ENCODE measurements at places on chromosomes 6 and 20. TPM values are rescaled to one million over a fixed set of nuclear protein-coding genes. Genes with fewer than 3 reads are reported as not detected.
A peak's percentile ranks its signal among the peaks of the same experiment; 100 is the strongest.

DNA sequence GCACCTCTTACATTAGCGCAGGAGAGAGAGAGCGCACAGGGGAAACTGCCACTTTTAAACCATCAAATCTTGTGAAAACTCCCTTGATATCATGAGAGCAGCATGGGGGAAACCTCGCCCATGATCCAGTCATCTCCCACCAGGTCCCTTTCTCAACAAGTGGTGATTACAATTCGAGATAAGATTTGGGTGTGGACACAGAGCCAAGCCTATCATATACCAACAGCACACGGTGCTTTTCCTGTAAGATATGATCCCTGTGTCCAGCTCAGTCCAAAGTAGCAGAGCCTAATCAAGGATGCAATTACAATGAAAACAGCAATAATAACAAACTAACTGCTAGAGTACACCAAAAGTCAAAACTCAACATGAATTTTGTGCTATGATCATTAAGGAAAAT is 148.7 kb upstream of the TCF21 start:
- DNase-seq = no peak

DNA sequence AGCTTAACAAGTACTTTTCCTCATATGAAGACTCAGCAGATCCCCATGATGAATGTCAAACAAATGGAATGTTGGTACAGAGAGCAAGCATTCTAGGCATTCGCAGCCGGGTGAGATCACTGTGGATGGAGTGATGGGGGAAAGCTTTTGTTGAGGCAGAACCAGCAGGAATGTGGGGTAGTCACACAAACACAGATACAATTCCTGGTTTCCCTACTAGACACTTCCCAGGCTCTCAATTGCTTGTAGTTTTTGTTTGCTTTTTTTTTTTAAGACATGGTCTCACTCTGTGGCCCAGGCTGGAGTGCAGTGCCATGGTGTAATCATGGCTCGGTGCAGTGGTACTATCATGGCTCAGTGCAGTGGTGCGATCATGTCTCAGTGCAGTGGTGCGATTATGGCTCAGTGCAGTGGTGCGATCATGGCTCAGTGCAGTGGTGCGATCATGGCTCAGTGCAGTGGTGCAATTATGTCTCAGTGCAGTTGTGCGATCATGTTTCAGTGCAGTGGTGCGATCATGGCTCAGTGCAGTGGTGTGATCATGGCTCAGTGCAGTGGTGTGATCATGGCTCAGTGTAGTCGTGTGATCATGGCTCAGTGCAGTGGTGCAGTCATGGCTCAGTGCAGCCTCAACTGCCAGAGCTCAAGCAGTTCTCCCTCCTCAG is 15.4 kb upstream of the IER3 start:
- DNase-seq = peak; percentile 80

GRCh38 chr20:1473246-1474220 is 6.9 kb upstream of the NSFL1C start:
- no peak for DNase-seq

- DNase-seq = peak; percentile 20
Observed at GRCh38 chr6:31057426-31058003, 47.2 kb downstream of the MUC22 start.

GRCh38 chr20:52899041-52899608 is 73.0 kb upstream of the TSHZ2 start:
- no peak for DNase-seq

DNA sequence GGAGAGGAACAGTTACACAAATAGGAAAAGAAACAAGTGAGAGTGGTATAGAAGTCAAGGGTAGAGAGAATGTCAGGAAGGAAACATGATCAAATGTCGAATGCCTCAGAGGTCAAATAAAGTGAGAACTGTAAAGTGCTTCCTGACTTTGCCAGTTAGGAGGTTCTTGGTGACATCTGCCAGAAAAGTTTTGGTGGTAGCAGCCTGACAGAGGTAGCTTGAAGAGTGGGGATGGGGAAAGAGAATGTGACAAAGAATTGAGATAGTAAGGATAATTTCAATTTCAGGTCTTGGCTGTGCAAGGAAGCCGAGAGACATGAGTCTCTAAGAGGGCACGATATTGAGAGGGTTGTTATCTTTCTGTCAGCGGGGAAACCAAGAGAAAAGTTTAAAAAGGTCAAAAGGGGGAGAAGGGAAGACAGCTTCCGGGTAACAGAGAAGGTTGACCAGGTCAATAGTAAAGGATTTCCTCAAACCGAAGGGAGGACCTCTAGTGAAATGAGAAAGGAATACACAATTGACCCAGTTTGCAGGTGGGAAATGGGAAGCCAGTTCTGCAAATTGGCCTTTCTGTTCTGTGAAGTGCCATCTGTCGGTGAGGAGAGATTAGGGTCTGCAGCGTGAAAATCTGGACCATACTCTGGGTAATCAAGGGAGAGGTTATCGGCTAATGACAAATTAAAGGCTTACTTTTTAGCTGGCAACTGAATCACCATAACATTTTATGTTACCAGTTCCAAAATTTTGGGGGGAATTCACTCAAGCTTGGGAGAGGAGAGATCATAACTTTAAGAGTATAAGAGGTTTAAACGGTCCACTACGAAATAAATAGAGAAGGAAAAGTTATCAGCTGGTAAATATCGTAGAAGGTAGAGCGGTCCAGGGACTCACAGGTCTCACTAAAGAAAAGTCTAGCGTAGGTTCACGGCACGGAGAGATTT is 973 bp upstream of the BRD2 start:
- peak; percentile 77 for DNase-seq

DNA sequence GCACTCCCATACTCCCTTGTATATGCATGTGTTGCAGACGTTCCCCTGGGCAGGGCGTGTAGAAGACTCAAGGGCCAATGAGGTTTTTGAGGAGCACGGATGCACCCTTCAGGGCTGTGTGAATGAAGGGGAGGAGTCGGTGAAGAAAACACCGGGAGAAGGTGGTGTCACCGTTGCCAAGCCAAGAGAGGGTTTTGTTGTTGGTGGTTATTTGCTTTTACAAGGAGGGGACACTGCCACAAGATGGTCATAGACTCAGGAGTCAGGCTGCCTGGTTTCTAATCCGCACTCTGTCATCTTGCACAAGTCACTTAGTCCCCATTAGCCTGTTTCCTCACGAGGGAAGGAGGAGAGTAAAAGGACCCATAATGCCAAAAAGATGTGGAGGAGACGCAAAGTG is 124.0 kb downstream of the PXDC1 start:
- DNase-seq = no peak

DNA sequence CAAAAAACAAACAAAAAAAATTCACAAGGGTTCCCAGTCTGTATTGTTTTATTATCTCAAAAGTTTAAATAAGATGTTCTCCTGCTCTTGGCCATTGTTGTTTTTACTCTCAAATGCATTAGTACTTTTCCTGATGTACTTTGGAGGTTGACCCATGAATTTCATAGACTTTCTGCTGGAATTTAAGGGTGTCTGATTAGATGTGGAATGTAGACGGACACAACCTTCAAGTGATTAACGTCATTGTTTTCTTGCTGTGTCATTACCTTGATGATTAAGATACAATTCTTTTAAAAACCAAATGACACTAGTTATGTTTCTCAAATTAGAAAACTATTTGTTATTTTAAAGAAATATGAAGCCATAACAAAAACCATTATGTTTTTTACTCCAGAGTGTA is 421.4 kb upstream of the RUNX2 start:
- no peak for DNase-seq

- no peak for DNase-seq
Observed at GRCh38 chr20:43904827-43905177, 9.8 kb upstream of the TOX2 start.

GRCh38 chr6:83221889-83222479 is 28.8 kb downstream of the RWDD2A start:
- DNase-seq = peak; percentile 54

Gene MOXD1
- total RNA-seq = 6.1 TPM

Gene CTAGE9
- total RNA-seq = not detected

Gene MCCD1
- total RNA-seq = not detected

Gene BCAS1
- total RNA-seq = 0.07 TPM

Gene LRRN4
- total RNA-seq = not detected

Gene BPI
- not detected for total RNA-seq

Gene TNFAIP3
- 2.0 TPM for total RNA-seq

Gene PKHD1
- total RNA-seq = not detected

Gene AGPAT1
- total RNA-seq = 55.3 TPM

Gene OTOR
- total RNA-seq = not detected

Gene LY6G6C
- not detected for total RNA-seq

Gene POU3F2
- 1.6 TPM for total RNA-seq

Gene SLC13A3
- total RNA-seq = not detected

Gene SLC22A16
- not detected for total RNA-seq

Measured in HT1080 (cell line).